ENCODE measurements at places on chromosomes 5 and 9.

DNA sequence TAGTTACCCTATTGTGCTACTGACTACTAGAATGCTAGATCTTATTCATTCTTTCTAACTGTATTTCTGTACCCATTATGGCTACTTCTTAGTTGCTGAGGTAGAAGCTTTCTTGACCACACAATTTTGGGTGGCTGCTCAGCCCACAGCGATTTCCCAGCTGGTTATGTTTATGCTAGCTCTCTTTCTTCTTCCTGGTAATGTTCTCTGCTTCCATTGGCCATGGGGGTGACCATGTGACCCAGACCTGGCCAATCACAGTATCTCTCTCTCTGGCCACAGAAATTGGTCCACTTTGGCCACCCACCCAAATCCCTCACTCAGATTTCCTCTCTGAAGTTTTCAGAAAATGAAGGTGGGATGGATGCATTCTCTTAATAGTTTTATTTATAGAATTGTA lies 427.9 kb upstream of the CLINT1 start:
- DNase-seq: no peak

DNA sequence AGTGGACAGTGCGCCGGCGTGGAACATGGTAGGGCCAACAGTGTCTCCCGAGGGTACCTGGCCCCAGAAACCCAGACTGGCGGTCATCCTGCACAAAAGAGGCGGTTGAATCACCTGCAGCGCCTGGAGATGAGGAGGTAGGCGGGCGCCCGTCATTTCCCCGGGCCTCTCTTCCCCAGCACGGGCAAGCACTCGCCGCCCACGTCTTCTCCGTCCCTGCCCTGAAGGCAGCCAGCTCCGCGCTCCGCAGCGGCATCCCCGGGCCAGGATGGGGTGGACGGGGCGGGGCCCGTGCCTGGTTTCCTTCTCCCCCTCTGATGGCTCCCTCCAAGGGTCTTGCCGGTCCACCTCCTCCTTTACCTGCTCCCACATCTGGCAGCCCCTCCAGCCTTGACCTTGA lies 27.1 kb upstream of the N4BP3 start:
- DNase-seq: no peak

DNA sequence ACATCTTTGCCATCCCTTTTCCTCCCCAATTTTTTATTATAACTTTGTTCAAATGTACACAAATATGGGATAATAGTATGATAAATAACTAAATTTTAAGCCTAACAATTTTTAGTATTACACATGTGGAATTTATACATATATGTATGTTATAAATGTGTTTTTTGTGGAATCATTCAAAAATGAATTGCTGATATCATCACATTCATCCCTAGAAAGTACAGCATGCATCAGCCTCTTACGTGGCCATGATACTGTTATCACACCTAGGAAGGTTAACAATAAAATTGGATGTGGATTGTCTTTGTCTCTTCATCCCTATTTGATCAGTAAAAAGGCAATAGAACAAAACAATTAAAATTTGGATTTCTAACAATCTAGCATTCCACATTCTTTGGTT lies 73.7 kb upstream of the DAP start:
- DNase-seq: no peak

GRCh38 chr5:62348723-62349481 lies 42.9 kb downstream of the KIF2A start:
- DNase-seq: no peak

DNA sequence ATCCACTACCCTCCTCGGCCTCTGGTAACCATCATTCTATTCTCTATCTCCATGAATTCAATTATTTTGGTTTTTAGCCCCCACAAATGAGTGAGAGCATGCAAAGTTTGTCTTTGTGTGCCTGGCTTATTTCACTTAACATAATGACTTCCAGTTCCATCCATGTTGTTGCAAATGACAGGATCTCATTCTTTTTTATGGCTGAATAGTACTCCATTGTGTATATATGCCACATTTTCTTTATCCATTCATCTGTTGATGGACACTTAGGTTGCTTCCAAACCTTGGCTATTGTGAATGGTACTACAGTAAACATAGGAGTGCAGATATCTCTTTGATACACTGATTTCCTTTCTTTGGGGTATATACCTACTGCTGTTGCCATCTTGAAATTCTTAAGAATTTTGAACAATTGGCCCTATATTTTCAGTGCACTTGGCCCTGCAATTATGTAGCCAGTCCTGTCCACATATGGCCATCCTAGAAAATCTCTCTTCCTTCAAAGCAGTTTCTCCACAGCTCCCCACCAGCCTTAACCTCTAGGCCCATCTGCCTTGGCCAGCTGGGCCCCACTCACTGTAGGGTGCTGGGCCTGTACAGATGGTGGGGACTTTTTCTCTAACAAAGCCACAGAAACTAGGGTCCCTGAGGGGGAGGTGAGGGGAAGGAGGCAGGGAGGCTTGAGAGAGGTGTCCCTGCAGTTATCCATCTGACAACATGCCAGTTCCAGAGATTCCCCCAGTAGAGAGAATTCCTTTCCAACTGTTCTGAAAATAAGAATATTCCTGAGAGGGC lies 81.9 kb upstream of the LHFPL2 start:
- DNase-seq: no peak

DNA sequence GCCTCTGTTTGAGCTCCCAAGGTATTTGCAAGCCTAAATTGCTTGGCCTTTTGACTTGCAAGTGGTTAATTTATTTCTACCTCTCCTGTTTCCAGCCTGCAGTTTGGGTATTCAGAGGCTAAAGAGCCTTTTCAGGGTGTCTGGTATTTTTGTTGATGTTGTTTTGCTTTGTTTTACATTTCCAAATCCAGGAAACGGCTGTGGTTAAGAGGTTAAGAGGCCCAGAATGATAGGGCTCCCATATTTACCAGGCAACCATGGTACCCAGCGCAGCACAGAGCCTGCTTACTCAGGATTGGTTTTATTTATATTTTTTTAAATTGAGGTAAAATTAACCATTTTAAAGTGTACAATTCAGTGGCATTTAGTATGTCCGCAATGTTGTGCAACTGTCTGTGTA lies 92.1 kb downstream of the PDZD2 start:
- DNase-seq: no peak

DNA sequence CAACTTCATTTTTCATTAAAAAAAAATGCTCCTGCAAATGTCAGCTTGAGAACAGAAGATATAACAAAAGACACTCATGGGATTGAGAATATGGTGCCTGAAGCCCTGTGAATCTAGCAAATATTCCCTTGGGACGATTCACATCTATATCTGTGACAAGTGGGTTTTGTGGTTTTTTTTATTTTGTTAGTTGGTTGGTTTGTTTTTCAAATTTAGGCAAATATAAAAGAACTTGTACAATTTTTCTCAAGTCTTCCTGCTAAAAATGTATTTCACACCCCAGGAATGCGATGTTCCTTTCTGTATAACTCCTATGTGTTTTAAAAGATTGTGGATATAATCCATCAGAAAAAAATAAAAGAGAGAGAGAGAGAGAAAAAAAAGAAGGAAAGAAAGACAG lies 1061.8 kb upstream of the ARRDC3 start:
- no peak for DNase-seq

DNA sequence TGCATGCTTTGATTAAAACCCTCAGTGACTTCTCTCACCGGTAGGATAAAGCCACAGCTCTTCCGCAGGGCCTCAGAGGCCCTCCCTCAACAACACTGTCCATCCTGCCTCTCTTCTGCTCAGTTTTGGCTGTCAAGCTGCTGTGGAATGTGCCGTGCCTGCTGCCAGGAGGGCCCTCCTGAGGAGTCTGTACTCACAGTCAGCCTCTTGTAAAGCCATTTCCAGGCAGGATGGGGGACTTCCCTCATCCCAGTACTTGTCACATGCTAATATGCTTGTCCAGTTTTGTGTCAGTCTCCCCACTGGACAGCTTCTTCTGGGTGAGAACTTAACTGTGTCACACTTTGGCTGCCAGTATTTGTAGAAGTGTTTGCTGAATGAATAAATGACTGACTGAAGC lies 13.9 kb upstream of the DDX41 start:
- DNase-seq: no peak

- DNase-seq: peak; percentile 63
Observed at GRCh38 chr5:72556351-72557166, 49.3 kb upstream of the ZNF366 start.

DNA sequence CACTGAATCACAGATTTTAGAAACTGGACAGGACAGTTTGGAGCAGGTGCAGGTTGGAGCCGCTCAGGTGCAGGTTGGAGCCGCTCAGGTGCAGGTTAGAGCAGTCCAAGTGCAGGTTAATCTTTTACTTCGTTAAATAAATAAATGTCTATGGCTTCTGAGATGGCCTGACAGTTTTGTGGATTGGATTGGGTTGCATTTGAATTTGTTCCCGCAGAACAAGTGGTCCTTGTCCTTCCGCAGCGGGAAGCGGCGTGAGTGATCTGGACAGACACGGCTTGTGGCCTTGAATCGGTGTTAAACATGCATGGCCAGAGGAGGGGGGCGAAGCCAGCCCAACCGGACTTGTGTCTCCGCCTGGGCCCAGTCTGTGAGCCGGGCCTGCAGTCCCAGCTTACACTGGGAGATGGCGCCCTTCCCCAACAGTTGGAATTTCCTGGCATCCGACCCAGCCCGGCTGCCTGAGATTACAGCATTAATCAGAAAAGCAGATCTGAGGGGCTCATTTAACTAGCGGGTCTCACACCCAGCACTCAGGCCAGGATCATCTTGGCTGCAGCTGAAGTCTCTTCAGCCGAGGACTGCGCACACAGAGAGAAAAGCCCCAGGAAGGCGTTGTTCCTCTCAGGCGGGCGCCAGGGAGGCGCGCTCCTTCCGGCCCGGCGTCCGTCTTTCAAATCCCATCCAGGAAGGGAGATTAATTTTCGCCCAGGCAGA lies 1.5 kb upstream of the OLFM1 start:
- DNase-seq: peak; percentile 86

DNA sequence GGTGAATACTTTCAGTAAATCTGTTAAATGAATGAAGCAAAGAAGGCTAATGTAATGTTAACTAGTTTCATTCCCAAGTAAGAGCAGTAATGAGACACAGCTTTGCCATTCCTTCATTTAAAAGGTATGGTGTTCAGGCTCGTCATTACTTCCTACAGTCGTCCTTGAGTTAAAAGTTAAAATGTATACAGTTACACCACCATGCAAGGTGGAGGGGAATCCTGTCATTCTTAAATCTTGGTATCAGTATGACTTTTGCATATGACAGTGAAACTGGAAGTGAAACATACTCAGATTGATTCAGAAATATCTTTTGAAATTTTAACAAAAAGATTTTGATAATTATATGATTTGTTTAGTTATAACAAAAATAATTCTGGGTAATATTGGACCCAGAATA lies 25.9 kb downstream of the MTRR start:
- no peak for DNase-seq

GRCh38 chr5:169701910-169702451 lies 64.9 kb downstream of the DOCK2 start:
- DNase-seq: peak; percentile 55

- DNase-seq: no peak
Observed at GRCh38 chr5:53322257-53322656, 158.2 kb upstream of the FST start.

GRCh38 chr5:55899344-55899743 lies 48.2 kb downstream of the IL31RA start:
- peak; percentile 56 for DNase-seq

DNA sequence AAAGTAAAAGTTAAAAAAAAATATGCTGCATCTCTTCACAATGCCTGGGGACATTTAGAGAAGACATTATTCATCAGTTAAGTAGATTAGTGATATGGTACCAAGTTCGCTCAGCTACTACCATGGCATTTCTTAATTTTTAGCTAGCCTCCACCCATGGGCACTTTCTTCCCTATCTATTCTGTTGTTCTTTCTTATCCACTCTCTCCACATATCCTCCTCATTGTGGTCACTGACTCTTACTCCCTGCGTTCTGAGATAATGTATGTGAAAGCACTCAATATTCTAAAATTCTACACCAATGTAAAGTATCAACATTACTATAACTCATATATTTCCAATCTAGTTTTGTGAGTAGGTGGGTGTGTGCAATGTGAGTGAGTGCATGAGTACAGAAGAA lies 609.7 kb upstream of the DAB2 start:
- no peak for DNase-seq

GRCh38 chr9:126860757-126861466 lies 473 bp downstream of the ZBTB34 start:
- DNase-seq: no peak

GRCh38 chr5:33242277-33242676 lies 198.5 kb upstream of the TARS1 start:
- no peak for DNase-seq

GRCh38 chr5:66129144-66129543 lies 15.0 kb upstream of the SREK1 start:
- DNase-seq: no peak

GRCh38 chr5:147713550-147714295 lies 68.8 kb downstream of the JAKMIP2 start:
- no peak for DNase-seq

DNA sequence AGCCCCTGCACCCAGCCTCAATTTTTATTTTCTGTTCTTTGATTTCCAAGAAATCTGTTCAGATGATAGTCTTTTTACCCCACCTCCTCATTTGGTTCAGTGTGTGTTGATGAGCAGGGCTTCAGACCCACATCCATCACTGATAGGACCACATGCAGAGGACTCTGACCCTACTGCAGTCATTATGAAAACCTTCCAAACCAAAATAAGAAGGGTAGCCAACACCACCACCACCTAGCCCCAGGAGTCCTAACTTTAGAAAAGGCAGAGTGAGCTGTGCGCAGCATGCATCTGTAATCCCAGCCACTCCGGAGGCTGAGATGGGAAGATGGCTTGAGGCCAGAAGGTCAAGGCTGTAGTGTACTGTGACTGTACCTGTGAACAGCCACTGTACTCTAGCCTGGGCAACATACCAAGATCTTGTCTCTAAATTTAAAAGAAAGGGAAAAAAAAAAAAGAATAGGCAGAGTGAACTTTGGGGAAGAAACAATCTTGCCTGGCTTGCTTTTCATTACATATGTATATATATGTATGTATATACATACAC lies 13.0 kb downstream of the CDKN2AIPNL start:
- DNase-seq: no peak

DNA sequence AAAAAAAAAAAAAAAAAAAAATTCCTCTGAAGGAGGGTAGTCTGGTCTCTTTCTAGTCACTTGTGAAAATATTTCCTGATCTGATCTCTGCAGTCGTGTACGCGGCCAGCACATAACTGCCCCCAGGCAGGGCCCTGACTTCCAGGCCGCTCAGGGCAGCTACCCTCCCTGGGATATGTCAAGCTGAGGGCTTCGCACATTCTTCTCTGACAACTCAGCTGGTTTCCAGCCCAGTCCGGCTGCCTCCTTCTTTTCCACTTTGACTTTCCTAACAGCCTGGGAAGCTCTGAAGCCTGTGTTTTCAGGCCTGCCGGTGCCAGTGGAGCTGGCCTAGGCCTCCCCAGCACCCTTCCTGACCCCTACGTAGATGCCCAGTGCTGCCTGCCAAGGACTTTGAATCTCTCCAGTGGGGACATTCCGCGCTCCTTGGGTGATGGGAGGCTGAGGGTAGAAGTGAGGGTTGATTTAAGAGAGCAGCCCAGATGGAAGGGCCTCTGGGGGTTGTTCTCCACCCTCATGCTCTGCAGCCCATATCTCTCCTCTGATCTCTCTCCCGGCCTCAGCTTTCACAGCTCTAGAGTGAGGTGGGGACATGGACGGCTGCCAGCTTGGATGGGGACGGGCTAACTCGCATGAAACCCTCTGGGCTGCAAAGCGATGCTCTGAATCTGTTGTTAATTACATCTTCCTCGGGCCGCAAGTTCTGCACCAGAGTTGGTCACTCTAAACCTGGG lies 20.7 kb downstream of the COL5A1 start:
- peak; percentile 85 for DNase-seq
